NCI-H226 (cell line): ENCODE measurements at places on chromosomes 16 and 17.
A peak's percentile ranks its signal among the peaks of the same experiment; 100 is the strongest.

- DNase-seq, result peak; percentile 98
Observed at GRCh38 chr17:6752068-6752909, 3.6 kb upstream of the XAF1 start.

DNA sequence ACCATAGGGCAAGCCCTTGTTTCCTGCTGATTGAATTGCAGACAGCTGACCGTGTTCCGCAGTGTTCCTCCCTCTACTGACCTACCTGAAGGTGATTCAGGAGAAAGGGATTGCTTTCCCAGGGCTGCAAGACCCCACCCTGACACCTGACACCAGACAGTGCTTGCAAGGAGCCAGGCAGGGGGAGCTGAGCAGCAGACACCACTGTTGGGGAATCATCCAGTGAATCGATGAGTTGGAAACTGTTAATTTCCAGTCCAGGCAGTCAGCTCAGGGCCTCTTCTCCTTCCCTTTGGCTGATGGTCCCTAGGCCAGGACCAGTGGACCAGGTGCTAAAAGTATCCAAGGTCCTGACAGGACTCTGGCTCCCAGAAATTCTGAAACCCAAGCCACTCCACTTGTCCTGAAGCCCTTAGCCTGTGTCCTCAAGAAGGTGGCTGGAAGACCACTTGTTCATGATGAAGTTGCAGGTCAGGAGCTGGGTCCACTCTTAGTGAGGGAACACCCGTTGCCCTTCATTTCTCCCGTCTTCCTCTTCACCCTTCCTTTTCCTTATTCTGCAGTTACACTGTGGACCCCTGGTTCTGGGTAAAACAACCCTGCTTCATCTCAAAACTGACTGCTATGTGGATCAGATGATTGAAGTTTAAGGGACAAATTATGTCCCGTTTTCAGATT, 9.5 kb upstream of the UNK start:
- DNase-seq, result no peak

DNA sequence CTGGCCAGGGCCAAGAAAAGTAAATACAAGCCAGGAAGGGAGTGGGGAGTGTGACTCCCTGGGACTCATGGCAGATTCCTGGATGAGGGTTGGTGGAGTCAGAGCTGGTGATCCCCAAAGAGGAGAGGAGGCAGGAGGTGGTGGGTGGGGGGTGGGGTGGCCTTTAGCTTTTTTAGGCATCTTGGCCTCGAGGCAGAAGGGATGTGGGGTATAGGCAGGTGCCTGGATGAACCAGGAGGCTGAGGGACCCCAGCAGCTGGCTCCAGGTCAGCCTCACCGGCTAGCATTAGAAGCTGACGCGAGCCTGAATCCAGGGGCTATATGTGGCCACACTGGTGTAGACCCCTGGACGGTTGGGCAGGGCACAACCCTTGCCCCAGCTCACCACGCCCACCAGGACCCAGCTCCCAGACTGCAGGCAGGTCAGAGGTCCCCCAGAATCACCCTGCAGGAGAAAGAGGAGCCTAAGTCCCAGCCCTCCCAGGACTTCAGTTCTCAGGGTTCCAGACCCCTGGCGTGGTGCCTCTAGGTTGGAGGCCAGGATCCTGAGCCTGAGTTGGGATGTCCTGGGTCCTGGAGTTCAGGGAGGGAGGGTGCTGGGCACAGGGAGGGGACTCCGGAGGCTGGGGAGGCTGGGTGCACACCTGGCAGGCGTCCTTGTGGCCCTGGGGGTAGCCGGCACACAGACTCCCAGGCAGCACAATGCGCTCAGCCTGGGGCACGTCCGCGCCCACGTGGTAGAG, 2.8 kb downstream of the PRSS33 start:
- DNase-seq, result no peak

DNA sequence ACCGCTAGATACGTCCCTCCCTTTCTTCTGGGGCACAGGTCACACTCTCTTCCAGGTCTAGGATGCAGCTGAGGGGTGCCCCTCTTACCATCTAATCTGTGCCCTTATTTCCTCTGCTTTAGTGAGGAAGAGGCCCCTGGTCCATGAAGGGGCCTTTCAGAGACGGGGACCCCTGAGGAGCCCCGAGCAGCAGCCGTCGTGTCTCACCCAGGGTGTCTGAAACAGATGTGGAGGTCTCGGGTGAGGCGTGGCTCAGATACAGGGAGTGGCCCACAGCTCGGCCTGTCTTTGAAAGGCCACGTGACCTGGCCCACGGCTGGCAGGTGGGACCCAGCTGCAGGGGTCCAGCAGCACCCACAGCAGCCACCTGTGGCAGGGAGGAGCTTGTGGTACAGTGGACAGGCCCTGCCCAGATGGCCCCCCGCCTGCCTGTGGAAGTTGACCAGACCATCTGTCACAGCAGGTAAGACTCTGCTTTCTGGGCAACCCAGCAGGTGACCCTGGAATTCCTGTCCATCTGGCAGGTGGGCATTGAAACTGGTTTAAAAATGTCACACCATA, 15.6 kb downstream of the SCGB1C2 start:
- DNase-seq, result no peak

DNA sequence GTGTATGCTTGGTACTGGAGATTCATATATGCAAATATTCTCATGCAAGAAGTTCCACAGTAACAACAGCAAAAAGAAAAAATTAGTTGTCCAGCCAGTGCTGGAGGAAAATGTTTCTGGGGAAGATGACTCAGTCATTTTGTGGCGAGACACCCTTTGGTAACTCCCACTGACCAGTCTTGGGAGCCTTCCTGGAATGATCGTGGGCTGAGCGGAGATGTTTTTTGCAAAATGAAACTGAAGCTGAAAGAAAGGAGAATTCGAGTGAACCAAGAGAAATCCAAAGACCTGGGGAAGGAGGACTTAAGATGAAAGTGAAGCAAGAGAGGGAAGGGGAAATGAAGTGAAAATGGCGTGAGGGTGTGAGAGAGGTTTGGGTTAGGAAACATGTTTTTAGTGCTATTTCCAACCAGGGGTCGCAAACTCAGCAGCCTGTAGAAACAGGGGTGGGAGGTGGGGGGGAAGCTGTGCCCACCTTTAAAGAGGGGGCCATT, 5.2 kb downstream of the ITPRIPL2 start:
- peak; percentile 89 for DNase-seq

DNA sequence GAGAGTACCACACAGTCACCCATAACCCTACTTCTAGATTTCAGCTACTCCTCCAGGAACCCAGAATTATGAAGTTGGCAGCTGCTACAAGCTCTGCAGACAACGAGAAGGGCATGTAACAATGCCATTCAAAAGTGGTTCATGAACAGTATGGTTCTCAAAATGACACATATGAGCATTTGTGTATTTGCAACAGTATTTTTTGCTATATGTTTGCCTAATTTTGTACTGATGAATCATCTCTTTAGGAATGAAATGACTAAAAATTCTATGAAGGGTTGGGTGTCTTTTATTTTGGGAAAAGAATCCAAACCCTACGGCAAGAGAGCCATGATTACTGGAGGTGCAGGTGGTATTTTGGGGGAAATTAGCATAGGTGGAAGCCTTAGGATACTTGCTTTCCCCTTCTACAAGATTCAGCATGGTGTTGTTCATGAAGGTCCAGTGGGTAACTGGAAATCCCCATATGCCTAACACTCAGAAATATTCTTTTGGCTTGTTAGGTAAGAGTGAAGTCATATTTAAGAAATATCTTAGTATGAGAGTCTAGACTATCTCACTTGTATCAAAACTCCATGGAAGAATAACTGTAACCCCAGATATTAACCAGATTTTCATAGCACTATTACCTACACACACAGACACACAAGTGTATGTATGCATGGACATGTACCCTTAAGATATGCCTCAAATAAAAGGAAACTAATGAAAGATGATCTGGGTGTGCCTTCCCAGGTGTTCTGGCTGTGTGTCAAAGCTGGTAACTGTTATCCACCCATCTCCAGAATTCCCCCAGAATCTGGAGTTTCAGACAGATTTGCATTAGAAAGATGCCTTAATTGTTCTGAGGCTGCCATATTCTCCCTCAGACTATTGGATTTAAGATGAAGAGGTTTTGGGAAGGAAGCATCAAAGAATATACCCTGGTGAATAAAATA, 688.2 kb upstream of the SOX9 start:
- no peak for DNase-seq

DNA sequence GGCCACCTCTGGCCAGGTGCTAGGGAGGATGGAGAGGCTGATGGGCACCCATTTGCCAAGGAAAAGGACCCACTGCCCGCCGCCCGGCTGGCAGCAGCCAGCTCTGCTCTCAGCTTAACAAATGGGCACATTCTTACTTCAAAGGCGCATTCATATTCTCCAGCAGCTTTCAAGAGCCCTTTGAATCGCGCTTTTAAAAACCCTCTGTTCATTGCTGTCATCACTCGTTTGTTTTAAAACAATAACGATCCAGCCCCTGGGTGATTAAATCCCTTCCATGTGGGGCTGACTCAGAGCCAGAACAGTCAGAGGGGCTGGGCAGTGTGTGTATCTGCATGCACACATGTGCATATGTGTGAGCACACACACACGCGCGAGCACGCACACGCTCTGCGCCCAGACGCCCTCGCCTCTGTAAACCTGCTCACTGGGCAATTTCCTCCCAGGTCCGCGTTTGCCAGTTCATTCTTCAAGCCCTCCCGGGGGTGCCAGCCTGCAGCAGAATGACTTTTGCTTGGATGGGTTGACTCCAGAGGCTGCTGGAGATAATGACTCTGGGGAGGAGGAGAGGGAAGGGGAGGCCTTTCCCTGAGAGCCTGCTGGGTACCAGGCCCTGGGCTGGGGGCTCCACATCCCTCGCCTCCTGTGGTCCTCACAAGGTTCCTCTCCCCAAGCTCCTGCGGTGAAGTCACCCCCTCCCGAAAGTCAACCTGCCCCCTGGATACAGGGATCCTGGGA, 133.1 kb downstream of the SDK2 start:
- DNase-seq, result no peak

GRCh38 chr17:77303620-77304019, 162.9 kb downstream of the SEC14L1 start:
- DNase-seq, result no peak

GRCh38 chr17:76560036-76560876, 20.4 kb downstream of the PRCD start:
- DNase-seq, result no peak

- DNase-seq, result no peak
Observed at GRCh38 chr16:1537763-1538289, 4.4 kb downstream of the TMEM204 start.

DNA sequence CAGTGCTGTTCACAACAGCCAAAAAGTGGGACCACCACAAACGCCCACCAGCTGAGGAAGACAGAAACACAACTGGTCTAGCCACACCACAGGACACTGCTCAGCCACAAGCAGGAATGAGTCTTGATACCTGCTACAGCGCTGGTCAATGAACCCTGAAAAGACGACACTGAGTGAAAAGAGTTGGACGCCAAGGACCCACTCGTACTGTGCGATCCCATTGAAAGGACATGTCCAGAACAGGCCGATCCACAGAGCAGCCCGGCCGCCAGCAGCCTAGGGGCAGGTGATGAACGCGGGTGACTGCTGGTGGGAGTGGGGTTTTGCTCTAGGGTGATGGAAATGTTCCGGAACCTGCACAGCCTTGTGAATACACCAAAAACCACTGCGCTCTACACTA, 10.6 kb upstream of the SLC38A8 start:
- DNase-seq, result no peak

DNA sequence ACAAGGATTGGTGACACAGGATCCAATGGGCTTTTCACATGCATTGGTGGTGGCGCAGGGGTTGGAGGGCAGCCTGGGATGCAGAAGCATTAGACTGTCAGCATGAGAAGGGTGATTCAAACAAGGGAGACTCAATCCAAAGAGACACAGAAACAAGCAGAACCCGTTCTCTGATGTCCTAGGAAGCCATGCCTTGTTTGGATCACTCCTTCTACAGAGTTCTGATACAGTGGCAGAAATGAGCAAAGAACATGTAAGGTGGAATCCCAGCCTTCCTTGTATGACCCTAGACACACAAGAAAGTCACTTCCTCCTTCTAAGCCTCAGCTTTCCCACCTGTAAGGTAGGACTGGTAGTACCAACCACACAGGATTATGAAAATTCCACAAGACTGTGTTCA, 5.7 kb downstream of the KRT33B start:
- no peak for DNase-seq

DNA sequence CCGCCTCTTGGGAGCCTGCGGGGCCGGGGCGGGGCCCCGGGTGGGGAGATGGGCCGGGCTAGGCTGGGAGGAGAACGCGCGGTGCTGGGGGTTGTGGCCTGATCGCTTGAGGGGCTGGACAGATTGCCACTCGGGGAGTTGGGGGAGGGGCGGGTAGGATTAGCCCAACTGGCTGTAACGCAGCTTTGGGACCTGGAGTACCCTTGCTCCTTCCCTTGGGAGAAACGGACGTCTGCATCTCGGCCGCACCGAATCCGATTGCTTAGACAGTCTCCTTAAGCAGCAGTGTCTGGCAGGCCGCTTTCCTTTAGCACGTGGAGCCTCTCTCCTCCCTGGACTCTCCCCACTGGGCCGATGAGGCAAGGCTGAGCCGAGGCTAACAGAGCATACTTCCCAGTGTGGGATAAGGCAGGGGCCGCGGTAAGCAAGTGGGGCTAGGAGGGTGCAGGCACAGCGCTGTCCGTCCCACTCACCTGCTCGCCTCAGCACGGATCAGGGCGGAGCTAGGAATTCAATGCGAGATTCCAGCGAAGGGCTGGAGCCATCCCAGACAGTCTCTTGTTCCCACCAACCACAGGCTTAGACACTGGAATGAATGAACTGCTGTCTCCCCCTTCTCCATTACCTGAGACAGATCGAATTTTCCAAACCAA, 540 bp upstream of the ACLY start:
- peak; percentile 68 for DNase-seq

DNA sequence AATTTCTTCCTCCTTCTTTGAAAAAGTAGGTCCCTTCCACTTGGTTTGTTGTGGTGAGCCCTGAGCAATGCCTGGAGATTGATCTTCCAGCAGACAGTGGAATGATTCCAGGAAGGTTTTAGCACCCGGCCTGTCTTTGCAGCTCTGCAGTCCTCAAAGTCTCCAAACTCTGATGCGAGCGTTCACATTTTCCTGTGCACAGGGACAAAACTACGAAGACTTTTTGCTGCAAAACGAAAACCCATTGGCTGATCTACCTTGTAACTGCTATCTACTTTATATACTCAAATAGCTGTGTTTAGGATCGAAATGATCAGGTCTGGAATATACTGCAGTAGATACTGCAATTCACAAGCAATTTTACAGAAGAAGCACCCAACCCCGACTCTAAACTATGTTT, 21.7 kb downstream of the G6PC1 start:
- DNase-seq, result no peak

- DNase-seq, result peak; percentile 73
Observed at GRCh38 chr17:55264645-55265298, at the start of gene HLF. Gene HLF (plus strand): TSS chr17:55264960. CDS start chr17:55265485, 525 bp downstream.

GRCh38 chr16:73275024-73275423, 227.1 kb upstream of the ZFHX3 start:
- no peak for DNase-seq

DNA sequence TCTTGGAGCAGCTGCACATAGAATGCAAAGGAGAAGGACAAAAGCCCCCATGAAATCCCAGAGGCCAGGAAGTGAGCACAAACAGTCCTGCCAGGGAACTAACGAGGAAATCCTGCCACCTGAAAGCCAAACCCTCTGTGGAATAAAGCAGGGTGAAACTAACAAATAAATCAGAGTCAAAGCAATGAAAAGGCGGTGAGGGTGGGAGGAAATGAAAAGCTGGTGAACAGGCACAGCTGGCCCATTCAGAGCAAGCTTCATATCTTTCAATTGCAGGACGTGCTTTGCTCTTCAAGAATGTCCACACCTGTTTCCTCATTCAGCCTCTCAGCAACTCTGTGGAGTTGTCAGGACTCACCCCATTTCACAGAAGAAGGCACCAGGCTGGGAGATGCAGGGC, 108.1 kb downstream of the ABCC12 start:
- no peak for DNase-seq

GRCh38 chr17:7249214-7249613, 2.3 kb downstream of the CTDNEP1 start:
- DNase-seq, result no peak
